ENCODE measurements at places on chromosomes 5 and 9. TPM values are rescaled to one million over a fixed set of nuclear protein-coding genes. Genes with fewer than 3 reads are reported as not detected.

FBP1 gene
- total RNA-seq, result not detected

- no peak for DNase-seq
These were observed 39.6 kb downstream of the UBAP1 start for GRCh38 chr9:34218446-34218845.

PCDHB14 gene
- 0.28 TPM for total RNA-seq

AGXT2 gene
- not detected for total RNA-seq

DNA sequence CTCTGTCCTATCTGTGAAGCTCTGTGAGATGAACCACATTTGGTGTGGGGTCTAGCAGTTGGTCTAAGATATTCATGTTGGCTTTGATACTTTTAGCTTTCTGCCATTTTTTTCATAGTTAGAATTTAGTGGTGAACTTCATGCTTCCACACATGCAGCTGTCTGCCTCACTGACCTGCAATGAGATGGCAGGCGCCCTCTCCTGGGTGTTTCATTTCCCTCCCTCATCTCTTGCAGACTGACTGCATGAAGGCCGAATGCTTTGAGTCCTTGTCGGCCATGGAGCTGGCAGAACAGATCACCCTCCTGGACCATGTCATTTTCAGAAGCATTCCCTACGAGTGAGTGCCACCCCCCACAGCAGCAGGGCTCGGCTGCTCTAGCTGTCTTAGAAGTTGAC is 26.1 kb upstream of the CKMT2 start:
- peak; percentile 22 for DNase-seq

DNAJC18 gene
- total RNA-seq, result 11.1 TPM

GRCh38 chr9:98807814-98808195 is 335 bp downstream of the GALNT12 start:
- no peak for DNase-seq

GRCh38 chr5:154583671-154584177 is 105.7 kb upstream of the HAND1 start:
- DNase-seq, result no peak

DNA sequence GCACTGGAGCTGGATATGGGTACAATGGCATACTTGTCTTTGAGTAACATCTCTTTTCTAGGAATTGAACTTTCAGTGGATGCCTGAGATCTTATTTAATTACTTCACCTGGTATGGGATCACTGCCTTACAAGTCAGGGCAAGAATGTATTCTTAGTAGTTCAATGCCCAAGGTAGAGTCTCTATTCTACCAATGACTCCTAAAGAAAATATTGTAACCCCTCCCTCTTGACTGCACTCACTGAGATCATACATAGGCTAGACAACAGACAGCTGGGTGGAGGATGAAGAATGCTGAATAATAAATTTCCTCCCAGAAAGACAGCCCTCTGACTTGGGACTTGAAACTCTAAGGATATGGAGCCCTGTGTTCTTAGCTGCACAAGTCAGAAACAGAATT is 1216.3 kb upstream of the ACO1 start:
- no peak for DNase-seq

GRCh38 chr5:159183247-159183646 is 26.1 kb downstream of the RNF145 start:
- no peak for DNase-seq

DNA sequence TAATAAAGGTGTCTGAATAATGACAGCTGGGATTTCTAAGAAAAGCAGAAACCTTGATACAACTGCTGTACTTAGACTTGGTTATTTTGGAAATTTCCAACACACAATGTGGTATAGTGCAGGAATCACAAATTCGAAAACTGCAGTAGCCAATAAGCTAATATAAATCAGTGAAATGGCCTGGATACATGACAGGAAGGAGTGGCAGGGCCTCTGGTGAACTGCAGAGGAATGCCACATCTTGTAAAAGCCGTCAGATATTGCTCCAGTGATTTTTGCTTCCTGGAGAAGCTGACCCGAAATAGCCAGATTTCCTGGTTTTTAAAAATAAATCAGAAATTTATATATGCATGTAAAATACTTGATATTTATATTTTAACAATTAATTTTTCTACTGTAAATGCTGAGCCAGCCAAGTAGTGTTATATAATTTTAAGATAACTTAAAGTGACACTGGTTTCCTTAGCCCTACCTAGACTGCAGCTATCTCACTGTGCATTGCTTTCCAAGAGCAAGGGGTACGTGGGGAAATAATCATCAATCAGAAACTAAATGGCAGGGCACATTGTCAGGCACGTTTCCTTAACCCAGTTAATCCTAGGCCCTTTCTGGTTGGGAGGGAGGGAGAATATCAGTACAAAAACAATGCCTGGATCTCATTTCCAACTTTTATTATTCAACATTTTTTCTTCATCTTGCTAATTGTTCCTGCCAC is 182.4 kb downstream of the RASEF start:
- DNase-seq, result no peak

DNA sequence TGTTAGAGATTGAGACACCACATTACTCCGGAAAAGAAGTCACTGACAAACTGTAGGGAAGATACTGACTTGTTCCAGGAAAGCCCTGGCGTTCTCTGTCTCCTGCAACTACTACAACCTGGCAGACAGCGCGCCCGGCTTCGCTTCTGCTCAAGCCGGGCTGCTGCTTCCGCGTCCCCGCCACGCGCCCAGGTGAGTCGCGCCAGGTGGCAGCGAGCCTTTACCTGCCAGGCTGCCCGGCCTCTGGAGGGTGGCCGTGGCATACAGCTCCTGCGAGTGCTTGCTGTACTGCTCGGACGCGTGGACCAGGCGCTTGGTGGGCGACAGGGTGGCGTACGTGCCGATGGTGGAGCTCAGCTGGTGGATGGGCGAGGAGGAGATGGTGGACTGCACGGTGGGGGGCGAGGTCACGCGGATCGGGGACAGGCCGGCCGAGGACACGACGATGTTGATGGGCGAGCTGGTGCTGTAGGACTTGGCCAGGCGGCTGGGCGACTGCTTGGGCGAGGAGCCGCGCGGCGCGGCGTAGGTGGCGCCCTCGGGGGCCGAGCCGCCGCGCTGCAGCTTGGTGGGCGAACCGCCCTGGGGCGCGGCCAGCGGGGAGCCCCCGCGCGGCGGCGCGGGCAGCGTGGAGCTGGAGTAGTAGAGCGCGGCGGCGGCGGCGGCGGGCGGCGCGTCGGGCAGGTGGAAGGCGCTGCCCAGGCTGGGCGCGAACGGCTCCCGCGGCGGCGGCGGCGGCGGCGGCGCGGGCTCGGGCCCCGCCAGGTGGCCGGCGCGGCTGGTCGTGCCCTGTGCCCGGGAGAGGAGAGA is 519.6 kb downstream of the CTNND2 start:
- no peak for DNase-seq

DNA sequence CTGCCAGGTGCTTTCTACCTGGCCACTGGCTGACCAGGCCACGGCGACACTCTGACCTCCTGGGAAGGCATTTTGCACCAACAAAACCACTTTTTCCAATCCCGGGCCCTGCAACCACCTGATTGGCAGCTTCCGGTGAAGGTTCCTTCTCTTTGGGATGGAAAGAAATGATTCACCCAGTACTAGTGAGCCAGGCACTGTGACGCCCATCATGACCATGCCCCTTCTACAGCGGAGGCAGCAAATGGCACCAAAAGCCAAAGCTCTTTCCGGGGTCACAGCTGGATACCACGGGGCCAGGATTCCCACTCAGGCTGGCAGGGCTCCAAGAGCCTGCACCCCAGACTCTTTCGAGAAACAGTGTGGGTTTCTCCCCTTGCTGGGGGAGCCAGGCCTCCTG is 4.7 kb downstream of the NOTCH1 start:
- DNase-seq, result no peak

FANCC gene
- total RNA-seq, result 6.4 TPM

ELAVL2 gene
- 0.28 TPM for total RNA-seq

LCN15 gene
- not detected for total RNA-seq

SLC36A2 gene
- total RNA-seq, result not detected

DNA sequence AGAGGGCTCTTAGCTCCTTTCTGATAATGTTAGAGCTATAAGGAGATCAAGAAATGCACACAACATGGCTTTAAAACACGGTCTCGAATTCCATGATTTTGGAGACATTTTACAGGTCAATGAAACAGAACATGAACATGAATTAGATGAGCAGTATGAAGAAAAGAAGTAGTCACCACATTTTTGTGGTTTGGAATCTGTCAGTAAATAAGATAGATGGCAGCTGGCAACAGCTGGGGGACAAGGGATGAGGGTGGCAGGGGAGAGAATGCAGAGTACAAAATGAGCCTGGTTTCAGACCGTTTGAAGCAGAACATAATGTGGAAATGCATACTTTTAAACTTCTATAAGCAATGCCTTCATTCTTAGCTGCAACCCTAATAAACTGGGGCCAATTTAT is 107.1 kb downstream of the OXCT1 start:
- DNase-seq, result peak; percentile 53

GRCh38 chr5:96751203-96752169 is 56.3 kb downstream of the ERAP1 start:
- DNase-seq, result no peak

DNA sequence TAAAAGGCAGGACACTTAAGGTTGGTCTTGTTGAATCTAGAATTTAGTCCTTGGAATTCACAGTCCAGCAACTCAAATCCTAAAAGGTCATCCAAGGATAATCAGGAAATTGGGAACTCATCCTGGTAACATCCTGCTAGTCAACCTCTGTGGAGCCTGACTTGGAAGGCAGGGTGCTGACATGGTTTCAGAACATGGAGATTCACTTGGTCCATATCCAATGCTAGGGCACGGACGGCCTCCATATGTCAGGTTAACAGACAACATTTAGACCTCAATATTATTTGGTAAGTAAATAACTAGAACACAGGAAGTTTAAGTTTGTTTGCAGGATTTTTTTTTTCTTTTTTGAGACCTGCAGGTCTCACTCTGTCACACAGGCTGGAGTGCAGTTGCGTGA is 783 bp upstream of the DNAH5 start:
- no peak for DNase-seq

DNA sequence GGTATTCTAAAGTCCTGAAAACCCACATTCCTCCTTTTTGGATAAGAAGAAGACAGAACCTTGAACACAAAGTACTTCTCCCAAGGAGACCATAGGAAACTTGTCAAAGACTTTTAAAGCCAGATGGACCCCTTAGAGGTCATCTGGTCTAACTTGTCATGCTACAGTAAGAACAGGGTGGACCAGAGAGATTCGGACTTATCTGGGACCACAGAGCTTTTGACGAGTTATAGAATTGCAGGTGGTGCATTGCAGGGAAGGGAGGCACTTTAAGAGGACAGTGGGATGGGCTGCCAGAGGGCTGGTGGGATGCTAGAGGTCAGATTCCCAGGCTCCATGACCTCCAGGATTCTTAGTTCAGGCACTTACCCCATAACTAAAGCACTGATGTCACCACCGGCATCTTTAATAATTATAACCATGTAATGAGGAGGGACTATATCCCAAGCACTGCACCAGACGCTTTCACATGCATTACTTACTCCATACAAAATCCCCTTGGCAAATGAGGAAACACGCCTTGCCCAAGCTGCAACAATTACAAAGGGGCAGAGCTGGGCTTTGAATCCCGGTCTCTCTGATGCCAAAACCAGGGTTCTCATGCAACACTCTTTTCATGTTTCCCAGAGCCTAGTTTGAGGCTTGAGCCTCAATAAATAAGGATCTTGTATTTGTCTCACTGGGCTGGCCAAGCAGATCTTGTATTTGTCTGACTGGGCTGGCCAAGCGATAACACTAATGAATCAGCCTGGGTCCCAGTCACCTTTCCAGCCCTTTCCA is 12.8 kb upstream of the GPX3 start:
- no peak for DNase-seq

- peak; percentile 35 for DNase-seq
These were observed 1.6 kb downstream of the NPR3 start for GRCh38 chr5:32712481-32713360.

- no peak for DNase-seq
These were observed 25.2 kb downstream of the ZNF366 start for GRCh38 chr5:72482046-72482445.

- DNase-seq, result no peak
These were observed 123.1 kb downstream of the DMRT2 start for GRCh38 chr9:1173211-1173610.

LCN1 gene
- not detected for total RNA-seq

SPATA31E1 gene
- total RNA-seq, result not detected

DNA sequence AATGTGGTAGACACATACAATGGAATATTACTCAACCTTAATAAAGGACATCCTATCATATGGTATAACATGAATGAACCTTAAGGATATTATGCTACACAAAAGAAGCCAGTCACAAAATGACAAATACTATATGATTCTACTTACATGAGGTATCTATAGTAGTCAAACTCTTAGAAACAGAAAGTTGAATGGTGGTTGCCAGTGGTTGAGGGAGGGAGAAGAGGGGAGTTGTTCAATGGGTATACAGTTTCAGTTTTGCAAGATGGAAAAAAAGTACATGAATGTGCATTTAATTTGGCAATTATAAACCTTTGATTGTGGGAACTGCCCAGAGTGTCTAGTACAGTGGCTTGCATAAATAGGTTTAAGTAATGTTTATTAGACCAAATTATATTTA is 473.3 kb upstream of the ZNF608 start:
- no peak for DNase-seq

DNA sequence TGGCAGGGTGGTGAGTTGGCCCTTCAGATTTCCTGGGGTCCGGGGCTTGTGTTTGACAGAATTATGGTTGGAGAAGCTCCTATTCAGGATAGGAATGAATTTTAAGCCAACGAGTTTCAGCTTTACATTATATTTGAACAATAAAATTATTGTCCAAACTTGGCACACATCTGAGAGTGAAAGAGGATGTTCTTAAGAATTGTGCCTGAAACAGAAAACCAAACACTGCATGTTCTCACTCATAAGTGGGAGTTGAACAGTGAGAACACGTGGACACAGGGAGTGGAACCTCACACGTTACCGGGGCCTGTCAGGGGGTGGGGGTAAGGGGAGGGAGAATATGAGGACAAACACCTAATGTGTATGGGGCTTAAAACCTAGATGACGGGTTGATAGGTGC is 111.8 kb upstream of the ACTBL2 start:
- no peak for DNase-seq

- peak; percentile 66 for DNase-seq
These were observed 359.1 kb upstream of the DAB2 start for GRCh38 chr5:39783756-39784421.

DNA sequence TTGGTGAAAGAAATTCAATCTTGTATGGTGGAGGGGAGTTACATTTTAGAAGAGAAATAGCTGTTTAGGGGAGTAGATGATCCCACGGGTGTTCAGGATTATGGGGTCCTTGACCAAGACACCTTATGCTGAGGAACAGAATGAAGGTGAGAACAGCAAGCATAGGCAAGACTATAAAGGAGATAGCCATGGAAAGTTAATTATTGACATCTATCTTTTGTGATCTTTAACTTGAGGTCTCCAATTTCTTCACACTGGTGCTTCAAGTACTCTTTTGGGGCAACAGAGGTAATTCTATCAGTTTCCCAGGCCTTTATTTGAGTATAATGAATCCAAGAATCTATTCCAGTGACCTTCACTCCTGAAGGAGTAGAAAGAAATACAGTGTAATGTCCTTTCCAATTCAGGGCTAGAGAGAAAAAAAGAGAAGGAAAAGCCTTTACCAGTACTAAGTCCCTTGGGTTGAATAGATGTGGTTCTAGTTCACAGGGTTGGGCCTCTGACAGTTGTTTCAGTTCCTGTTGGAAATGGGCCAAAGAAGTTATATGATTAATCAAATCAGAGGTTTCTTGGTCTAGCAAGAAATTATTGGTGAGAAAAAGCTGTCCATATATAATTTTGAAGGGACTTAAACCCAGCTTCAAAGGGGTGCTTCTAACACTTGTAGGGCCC is 2104.1 kb upstream of the ACO1 start:
- DNase-seq, result no peak

- DNase-seq, result peak; percentile 29
These were observed 6.1 kb upstream of the PRR16 start for GRCh38 chr5:120457839-120458507.

PHF24 gene
- not detected for total RNA-seq

- DNase-seq, result no peak
These were observed 91.4 kb downstream of the TMEM167A start for GRCh38 chr5:82985763-82986162.

LIFR gene
- 10.4 TPM for total RNA-seq

All from IMR-90 (cell line).